ENCODE measurements at places on chromosomes 4 and X. TPM values are rescaled to one million over a fixed set of nuclear protein-coding genes. Genes with fewer than 3 reads are reported as not detected.

Gene PABPC1L2A
- total RNA-seq = not detected

Gene P2RY8
- total RNA-seq = not detected

Gene XAGE2
- total RNA-seq = not detected

Gene SORCS2
- total RNA-seq = 0.77 TPM

Gene GNRHR
- total RNA-seq = not detected

Gene ANOS1
- 0.08 TPM for total RNA-seq

All from A375 (cell line).